ENCODE measurements at places on chromosomes 11 and 22.

GRCh38 chr11:6203327-6203726, 2.0 kb upstream of the C11orf42 start:
- DNase-seq = no peak

DNA sequence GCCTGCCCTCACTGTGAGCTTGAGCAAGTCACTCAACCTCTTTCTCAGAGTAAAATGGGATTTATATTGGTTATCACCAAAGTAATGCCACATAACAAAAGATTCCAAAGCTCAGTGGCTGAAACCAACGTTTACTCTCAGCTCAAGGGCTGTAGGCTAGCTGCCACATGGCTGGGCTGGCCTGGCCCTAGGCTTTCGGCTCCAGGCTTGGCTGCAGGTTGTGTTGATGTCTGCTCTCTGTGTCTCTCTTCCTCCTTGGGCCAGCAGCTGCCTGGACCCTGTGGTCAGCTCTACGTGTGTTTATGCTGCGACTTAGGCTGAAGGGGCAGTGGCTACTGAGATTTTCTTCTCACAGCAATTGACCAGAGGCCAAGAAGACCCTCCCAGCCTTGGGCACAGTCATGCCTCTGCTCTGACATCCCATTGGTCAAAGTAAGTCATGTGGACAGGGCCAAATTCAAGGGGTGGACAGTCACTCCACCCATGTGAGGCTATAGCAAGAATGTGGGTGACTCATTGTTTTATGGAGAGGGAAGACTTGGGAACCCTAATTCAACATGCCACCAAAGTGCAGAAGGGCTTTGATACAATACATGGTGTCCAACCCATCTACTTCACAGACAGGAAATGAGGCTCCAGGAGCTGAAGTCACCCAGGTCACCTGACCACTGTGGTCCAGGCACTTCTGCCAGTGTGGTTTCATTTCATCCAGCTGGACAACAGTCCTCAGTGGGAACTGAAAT, 90.6 kb downstream of the TSPAN18 start:
- no peak for DNase-seq

- DNase-seq = no peak
Measured at GRCh38 chr11:895331-896110, 15.1 kb downstream of the CHID1 start.

DNA sequence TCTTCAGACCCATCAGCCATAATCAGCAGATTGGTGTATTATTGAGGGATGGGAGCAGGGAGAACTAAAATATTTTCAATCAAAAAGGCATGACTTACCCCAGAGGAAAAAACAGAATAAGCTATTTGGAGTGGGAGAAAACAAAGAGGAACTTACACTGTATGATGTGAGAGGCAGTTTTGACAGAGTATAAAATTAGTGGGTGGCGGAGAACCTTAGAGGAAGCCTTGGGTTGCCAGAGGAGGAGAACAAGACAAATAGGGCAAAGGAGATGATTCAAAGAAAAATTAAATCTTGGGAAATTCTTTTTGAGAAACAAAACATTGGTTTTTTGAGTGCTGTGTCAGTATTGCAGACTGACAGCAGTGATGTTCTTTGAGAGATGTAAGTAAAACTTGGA, 285.0 kb downstream of the C11orf87 start:
- no peak for DNase-seq

DNA sequence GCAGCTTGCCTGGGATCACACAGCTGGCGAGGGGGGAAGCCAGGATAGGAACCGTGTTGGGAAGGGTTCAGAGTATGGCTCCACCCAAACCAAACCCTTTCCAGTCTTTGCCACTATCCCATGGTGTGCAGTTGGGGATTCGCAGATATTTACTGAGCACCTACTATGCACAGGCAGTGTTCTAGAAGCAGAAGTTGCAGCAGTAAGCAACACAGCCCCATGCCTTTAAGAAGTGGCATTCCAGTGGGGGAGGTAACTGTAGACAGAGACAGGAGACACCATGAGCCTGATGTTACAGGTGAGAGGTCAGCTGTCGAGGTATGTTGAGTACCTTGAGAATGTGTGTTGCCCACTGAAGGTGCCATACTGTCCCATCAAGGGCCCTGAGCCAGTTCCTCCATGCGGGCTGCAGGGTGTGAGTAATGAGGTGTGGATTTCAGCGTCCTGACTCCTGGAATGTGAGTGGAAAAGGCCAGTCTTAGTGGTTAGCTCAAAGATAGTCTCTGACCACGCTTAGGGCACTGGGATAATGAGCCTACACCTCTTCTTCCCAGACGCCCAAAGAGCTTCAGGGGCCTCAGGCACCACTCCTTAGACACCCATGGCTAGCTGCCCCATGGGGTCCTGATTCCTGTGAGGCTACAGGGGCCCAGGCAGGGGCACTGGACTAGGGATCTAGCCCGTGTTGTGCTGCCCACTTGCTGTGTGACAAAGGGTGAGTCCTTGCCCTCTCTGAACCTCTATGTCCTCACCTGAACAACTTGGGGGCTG, 71.8 kb upstream of the TP53I11 start:
- no peak for DNase-seq

DNA sequence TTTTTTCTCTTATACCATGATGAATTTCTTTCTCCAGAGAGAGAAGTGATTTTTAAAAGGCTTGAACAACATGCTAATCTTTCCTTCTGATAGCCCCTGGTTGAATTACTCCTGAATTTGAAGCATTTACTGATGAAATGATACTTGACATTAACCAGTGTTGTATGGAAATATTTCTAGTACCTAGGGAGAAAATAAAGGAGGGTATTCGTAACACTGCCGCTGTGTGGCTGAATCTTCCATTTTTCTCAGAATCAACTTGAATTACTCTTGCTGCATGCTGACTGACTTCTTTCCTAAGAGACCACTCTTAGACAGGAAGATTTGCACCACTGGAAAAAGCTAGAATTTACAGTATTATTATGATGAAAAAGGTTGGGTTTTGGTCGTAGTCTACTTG, 118.3 kb downstream of the FAT3 start:
- DNase-seq = no peak

- DNase-seq = no peak
Measured at GRCh38 chr11:111297696-111298095, 650 bp upstream of the POU2AF3 start.

DNA sequence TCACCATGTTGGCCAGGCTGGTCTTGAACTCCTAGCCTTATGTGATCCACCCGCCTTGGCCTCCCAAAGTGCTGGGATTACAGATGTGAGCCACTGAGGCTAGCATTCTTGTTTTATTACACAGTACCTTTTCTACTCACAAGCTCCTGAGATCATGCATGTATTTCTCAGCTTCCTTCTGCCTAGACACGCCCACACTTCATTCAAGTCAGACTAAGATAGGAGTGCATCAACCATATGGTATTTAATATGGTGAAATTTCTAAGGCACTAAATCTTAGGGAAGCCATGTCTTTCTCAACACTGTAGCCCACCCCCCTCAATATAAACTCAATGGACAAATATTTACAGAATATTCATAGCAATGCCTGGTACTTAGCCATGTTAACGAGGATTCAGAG, 62.1 kb downstream of the SLC25A17 start:
- no peak for DNase-seq

DNA sequence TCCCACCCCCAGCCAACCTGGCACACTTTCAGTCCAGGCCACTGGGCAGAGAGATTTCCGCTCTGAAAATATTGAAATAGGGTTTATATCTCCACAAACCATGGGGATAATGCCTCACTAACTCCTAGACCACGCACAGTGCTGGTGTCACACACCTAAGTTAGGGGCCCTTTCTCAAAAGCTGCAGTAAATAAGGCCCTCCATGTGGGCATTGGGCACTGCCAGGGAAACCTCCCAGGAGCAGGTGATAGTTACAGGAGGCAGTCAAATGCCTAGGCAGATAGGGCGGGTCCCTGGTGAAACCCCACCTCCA, 3.1 kb upstream of the IL10RA start:
- DNase-seq = no peak

DNA sequence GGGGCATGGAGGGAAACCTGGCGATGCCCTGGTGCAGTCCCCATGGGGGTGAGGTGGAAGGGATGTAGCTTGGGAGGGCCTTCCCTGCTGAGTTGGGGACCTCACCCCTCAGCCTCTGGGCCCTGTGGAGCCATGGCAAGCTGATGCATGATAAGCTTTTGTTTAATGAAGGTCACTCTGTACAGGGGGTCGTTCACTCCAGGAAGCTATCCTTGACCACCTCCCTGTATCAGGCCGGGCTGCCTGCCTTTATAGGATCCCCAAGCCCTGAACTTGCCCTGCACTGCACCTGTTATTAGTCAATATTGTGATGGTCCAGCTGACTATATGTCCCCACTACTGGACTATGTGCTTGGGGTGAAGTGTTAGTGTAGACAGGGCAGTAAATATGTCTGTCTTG, 49.7 kb upstream of the MYEOV start:
- DNase-seq = no peak

DNA sequence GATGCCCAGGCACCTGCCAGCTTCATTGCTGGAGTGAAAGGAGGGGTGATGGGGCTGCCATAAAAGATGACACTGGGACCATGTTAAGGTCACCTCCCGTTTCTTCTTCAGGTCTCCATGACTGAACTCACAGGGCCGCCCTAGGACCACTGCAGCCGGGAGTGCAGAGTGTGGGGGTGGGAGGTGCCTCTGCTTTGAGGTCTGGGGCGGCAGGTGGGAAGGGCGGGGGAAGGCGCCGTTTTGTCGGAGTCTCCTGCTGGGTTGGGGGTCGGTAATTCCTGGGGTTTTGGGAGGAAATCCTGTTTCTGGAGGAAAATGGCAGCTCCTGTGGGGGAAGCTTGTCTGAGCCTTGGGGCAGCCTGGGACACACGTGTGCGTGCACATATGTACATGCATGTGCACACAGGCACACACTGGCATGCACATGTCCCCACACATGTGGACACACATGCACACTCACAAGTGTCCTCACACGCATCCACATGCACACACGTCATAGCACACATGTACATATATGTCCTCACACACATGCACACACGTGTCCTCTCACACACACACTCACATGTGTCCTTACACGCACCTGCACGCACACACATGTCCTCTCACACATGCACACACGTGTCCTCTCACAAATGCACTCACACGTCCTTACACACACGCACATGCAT, 990.9 kb downstream of the BRD1 start:
- no peak for DNase-seq

DNA sequence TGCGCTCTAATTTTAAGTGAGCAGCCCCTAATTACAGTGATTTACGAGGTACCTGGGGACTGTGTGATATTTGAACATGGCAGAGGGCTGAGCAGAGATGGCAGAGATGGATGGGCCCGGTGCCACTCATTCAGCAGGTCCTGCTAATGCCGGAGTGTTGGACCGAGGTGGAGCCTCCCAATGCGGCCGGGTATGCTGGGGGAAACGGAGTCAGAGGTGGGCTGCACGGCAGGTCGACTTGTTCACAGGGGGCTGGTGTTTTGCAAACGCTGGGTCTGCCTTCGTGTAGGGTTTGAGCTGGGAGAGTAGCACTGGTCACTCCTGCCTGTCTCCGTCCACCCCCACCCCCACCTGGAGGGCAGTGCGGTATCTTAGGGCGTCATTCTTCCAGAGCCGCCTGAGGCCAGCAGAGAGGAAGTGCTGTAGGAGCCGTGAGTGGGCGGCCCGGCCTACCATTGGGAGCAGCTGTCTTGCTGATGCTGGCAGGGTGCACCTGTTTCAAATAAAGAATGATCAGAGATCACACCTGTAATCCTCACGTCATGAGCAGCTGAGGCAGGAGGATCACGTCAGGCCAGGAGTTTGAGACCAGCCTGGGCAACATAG, 122.6 kb downstream of the IGLL1 start:
- no peak for DNase-seq

- no peak for DNase-seq
Measured at GRCh38 chr11:35583843-35584242, 34.4 kb upstream of the FJX1 start.

DNA sequence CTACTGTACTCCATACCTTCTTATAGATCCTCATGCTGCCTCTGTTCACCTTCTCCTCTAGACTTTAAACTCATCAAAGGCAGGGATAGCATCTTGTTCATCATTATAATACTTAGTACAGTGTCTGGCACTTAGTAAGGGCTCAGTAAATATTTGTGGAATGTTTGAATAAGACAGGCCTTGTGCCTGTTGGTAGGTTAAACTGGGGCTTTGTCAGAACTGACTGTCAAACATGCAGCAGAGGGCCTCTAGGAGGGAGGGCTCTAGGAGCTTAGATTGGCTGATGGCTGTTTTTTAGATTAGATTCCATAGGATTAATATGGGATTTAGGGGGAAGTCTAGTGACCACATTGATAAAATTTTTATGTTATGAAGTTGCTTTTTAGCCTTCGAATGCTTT, 70.8 kb downstream of the RNF169 start:
- DNase-seq = no peak

- no peak for DNase-seq
Measured at GRCh38 chr11:121067962-121068647, 32.9 kb upstream of the TECTA start.

GRCh38 chr11:8809241-8809938, 101.6 kb upstream of the AKIP1 start:
- DNase-seq = no peak

DNA sequence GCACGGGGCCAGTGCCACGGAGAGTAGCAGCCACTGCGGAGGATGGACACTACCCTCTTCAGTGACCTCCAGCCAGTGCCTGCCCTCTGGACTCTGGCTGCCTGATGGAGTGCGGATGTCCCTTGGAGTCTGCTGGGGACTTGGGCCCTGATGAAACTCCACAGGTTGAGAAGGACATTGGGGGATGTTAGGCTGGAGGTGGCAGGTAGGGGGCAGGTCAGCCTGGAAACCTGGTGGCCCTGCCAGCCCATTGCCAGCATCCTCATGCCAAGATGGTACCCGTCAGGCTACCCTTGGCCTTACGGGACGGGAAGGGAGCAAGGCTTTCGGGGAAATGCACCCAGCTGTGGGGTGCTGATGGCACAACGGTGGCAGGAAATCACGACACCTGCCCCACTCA, 4.0 kb downstream of the CABP7 start:
- no peak for DNase-seq

- DNase-seq = no peak
Measured at GRCh38 chr11:44191322-44192016, 96.0 kb downstream of the EXT2 start.

DNA sequence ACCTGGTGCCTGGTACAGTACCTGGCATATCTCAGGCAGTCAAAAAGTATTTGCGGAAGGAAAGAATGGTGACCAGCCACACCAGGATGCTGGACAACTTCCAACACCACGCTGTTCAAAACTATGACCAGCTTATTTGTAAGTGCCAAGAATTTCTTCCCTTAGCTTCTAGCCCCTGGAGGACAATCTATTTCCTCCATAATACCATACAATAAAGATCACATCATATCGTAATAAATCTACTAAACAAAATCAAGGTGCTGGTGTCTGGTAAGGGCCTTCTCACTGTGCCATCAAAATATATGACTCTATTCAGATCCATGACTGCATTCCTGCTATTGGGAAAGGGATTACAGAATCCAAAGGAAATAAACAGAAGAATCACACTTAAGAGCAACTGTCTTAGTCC, 51.5 kb downstream of the ALG9 start:
- no peak for DNase-seq
